Right cardiac atrium (tissue), 5 donors: ENCODE measurements at places on chromosomes 5 and 9.

DNA sequence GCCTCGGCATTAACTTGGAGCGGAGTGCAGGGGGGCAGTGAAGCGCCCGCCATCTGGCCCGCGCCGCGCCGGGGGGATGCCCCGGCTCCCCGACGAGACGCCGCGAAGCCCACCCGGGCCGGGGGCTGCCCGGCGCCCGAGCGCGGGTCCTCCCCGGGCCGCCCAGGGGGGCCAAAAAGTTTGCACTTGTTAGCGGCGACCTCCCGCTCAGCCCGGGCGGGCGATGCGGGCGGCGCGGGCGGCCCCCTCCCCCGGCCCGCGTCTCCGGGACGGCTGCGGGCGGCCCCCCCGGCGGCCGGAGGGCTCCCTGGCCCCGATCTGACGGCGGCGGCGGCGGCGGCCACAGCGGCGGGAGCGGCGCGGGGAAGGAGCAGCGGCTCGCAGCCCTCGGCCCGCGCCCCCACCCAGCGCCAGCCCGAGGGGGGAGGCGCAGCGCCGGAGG, at the start of gene NTNG2:
TSS of gene NTNG2 (plus strand) at position 316 of the 442 bp plus-strand sequence. CDS start 4,774 bp downstream, outside the sequence.
- no peak for DNase-seq

- no peak for DNase-seq
Observed at GRCh38 chr9:130092910-130093309, 39.2 kb downstream of the GPR107 start.

DNA sequence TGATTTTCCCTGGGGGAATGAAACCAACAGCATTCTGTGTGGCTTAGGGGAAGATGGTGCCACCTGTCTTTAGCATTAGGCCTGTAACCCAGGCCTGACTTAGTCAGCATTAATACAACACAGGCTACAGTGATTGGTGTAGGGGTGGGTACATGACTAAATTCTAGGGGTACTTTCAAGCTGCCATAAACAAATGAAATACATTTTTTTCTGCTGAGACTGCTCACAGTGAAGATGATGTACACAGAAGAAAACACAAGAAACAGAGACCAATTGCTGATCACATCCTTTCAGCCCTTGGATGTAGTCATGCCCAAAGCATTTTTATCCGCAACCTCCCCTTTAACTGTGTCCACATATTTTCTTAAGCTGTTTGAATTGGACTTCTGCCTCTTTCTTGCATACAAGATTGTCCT, 527.2 kb downstream of the KCTD16 start:
- DNase-seq = no peak

- DNase-seq = no peak
Observed at GRCh38 chr9:78539904-78540303, 243.0 kb downstream of the PSAT1 start.

DNA sequence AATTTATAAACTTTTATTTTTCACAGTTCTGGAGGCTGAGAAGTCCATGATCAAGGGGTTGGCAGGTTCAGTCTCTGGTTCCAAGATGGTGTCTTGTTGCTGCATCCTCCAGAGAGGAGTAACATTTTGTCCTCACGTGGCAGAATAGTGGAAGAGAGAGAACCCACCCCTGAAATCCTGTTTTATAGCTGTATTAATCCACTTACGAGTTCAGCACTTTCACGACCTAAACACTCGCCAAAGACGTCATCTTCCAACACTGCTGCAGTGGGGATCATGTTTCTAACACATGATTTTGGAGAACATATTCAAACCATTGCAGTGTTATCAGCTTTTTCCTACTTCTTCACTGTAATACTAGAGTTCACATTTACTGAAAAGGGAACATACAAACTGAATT, 233.0 kb upstream of the ATP10B start:
- DNase-seq = no peak

DNA sequence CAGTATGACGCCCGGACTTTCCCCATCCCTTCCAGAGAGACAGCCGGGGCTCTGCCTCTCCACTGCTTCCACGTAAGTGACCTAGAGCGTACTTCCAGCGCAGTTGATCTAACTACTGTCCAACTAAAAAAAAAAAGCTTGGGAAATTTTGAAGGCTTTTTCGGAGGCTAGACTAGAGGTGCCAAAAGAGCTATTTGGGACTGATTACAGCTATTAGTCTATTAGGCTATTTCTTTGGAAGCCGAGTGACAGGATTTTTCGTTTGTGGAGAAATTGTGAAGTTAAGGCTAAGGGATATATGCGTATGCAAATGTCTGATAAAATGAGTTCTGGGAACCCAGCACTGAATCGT, 1.5 kb downstream of the CCNO start:
- no peak for DNase-seq

DNA sequence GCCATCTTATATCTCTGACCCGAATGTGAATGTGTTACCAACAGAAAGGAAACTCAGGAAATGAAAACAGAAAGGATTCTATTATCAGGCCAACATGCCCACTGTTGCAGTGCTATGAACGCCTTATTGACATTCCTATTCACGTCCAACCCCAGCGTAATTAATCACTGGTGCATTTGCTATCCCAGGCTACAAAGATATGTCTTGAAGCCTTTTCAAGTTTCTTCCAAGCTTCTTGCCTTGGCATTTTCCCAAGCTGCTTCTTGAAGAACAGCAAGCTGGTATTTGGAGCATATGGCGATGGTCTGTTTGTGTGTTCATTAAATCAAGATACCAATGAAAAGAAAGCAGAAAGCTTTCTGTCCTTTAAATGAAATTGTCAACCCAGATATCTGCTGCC, 579.2 kb upstream of the ZNF462 start:
- no peak for DNase-seq

DNA sequence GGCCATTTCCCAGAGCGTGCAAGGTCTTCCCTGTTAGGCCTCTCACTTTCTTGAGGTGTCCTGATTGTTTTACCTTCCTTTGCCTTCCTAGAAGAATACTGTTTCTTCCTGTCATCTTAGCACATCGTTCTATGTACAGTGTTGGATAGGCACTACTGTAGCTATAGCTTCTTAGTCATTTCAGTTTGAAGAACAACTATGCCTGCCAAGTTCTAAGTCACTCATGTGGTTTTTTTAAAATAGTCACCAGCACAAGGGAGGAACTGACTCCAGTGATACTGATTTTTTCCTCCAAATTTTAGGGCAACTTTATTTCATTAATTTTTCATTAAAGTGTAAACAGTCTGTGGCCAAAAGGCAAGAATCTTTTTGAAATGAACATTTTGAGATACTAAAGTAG, 122.4 kb upstream of the NR5A1 start:
- DNase-seq = no peak

DNA sequence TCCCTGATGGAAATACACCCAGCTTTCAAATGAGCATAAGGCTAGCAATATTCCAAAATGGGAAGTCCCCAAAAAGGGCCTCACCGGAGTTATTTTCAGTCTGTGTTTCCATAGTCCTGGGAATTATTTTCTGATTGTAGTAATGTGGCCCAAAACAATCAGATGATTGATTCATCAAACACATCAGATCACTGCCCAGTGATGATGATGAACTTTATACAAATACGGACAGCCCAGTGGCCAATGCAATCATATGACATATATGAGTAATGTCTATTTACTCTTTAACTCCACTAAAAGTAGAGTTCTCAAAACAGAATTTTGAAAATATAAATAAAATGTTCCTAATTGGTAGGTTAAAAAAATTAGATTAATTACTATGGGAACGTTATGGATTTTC, 467.8 kb downstream of the ZNF608 start:
- DNase-seq = no peak

DNA sequence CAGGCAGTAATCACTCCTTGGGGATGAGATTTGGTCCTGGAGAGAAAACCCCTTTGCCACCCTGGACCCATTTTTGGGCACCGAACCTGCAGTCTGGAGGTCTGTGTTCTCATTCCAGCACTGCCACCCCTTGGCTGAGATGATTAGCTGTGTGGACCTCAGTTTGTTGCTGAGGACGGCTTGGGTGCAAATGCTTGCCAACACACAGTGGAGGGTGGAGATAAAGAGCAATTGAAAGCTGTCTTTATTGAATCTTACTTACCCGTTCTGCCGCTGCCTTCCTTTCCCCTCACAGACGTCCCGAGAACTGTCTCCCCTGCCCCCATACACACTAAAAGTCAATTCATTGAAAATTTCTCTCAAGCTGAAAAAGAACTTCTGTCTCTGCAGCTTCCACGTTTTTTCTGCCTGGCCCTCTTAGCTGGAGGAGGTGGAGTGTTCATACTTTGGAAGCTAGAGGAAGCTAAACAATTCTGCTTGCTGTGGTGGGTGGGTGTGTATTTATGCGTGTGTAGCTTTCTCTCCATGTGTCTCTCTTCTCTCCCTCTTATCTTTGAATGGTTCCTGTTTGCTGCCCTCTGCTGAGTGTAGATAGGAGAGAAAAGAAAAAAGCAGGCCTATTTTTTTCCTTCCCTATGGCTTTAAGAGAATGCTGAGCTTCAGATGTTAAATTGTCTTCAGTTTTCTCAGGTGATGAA, 6.6 kb downstream of the GALNT10 start:
- no peak for DNase-seq

- DNase-seq = no peak
Observed at GRCh38 chr5:113029614-113030013, 53.0 kb downstream of the DCP2 start.

- DNase-seq = no peak
Observed at GRCh38 chr9:137021979-137022661, 5.9 kb downstream of the ABCA2 start.

GRCh38 chr9:75505654-75506053, 384.8 kb upstream of the PCSK5 start:
- no peak for DNase-seq

DNA sequence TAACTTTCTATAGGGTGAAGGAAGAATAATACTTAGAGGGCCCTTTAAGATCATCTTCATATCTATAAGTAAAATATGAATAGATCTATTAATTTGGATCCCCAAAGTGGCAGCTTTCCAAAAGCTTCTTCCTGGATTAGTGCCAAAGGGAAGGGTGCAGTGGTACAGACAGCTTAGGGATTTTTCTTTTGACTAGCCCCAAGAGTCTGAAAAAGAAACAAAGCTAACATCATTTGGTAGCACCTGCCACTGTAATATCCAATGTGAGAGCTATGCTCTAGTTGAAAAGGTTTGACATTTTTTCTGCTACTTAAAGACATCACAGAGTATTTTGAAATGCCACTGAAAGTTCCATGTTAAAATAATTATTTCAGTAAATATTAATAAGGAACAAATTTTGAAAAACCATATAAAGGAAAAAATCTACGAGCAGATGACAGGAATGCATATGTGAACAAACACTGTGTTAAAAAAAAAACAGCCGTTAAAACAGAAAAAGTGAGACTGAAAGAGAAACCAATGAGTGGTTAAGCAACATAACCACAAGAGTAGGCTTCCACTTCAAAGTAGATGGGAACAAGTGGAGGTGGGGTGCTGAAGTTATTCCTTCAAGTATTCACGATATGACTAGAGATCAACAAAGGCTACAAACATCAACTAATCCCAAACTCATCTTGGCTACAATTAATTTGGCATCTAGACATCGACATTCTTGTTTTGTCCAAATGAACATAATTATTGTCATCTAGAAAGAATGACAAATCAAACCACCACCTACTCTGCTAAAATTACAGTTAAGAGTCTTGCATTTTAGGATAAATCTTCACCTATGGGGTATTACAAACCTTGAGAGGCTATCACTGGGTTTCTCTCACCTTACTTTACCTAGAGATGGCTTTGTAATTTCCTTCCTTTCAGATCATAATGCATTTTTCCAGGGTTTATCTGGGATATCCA, 137.5 kb downstream of the CPLANE1 start:
- no peak for DNase-seq

DNA sequence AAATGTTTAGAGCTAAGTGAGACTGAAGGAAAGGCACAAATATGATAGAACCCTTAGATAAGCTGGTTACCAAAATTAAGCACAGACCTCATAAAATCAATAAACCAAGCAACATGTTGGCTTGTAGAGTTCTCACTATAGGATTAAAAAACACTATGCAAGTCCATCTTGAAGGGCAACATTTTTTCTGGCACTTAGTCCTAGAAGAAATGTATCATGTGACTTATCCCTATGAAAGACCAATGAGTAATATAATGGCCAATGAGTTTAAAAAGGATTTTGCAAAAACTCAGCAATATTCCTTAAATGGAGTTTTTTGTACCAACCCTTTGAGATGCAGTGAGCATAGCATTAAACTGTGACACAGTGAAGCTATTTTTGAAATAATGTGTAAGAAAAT, 216.3 kb upstream of the ADRA1B start:
- DNase-seq = no peak
